ENCODE measurements at places on chromosomes 4 and X.

- no peak for DNase-seq
Observed at GRCh38 chr4:154616287-154616686, 3.8 kb upstream of the FGG start.

GRCh38 chrX:47662144-47662657 lies 3.2 kb upstream of the UXT start:
- peak; percentile 78 for DNase-seq

- peak; percentile 23 for DNase-seq
Observed at GRCh38 chrX:69093960-69094871, 71.0 kb downstream of the PJA1 start.

DNA sequence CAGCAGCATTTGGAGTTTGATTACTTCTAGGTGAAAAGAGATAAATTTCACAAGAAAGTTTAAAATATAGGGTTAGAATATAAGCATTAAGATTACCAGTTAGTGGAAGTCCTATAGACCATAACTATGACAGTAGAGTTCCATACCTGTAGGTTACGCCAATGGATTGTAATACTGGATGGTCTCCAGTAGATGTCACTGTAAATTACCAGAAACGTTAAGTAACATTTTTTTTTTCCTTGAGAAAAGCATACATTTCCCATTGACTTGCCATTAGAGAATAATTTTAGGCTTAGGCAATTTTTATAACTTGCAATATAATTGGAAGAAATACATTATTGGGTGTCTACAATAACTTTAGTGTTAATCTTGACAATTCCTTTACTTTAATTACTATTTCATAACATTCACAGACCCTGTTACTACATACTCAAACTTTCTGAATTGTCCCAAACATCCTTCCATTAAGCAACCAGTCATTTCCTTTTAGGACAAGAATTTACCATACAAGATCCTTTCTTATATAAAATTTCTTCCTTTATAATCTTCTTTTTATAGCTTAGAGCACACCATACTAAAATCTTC lies 304.1 kb upstream of the TECRL start:
- DNase-seq = no peak

DNA sequence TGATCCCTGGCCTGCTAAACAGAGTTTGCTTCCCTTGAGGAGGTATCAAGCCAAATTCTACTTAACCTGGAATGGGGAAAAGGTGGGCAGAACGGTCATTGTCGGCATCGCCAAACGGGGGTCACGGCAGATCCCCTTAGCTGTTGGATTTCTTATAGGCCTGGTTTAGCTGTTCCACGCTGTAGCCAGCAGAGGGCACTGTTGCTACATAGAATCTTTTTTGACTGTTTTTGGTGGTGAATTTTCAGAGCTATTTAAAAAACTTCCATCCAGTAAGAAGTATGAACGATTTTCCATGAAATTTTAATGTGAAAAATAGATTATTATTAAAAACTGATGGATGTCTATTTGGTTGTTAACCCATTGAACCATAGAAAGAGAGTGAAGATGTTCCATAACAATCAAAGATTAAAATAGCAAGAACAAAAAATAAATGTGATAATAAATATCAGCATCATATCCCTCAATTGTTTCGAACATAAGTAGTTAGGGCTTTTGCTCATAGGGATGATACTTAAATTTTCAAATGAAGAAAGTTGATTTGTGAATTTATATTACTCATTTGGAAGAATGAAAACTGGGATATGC lies 56.6 kb downstream of the LINC00632 start:
- peak; percentile 61 for DNase-seq

GRCh38 chrX:8731559-8732395 lies at the start of gene ANOS1:
Gene ANOS1, minus strand, starts transcription at chrX:8732137. Its CDS starts 101 bp downstream, at chrX:8732036.
- DNase-seq = peak; percentile 71

GRCh38 chr4:111334361-111334760 lies 711.5 kb upstream of the PITX2 start:
- DNase-seq = no peak

DNA sequence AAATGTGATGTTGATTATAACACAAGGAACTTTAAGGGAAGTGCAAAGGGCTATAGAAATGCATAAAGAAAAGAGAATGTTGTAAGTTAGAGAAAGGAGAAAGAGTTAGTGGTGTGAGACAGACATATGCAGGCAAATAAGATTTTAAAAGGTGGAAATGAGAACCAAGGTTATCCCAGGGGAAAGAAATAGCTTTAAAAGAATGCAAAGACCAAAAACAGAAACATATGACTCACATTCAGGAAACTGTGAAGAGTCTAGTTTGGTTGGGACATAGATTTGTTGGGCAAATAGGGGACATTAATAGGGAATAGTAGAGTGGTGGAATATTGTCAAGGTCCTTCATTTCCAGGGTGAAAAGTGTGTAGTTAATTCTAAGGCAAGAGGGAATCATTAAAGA lies 52.4 kb downstream of the MAPK10 start:
- no peak for DNase-seq

- DNase-seq = no peak
Observed at GRCh38 chrX:2538031-2538757, 37.4 kb upstream of the DHRSX start.

DNA sequence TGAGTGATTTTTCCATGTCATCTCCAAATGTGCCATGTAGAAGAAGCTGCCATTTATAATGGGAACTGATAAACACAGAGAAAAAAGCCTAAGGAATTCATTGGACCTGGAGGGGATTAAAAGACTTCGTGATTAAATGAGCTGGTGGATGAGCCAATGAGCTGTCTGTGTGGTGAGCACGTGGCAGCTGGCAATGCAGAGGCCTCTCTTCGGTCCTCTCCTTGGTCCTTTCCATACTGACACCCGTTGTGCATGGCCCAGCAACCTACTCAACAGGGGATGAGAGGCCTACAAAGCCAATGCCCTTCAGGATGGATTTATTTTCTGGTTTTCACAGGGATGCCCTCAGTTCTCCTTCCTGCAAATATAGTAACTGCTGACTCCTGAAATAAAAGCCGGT lies 87.7 kb upstream of the STS start:
- no peak for DNase-seq

- DNase-seq = peak; percentile 44
Observed at GRCh38 chr4:1683261-1683735, 815 bp downstream of the FAM53A start.

- peak; percentile 19 for DNase-seq
Observed at GRCh38 chr4:111040904-111041303, 418.0 kb upstream of the PITX2 start.

- no peak for DNase-seq
Observed at GRCh38 chr4:123353656-123354055, 42.9 kb upstream of the SPRY1 start.

DNA sequence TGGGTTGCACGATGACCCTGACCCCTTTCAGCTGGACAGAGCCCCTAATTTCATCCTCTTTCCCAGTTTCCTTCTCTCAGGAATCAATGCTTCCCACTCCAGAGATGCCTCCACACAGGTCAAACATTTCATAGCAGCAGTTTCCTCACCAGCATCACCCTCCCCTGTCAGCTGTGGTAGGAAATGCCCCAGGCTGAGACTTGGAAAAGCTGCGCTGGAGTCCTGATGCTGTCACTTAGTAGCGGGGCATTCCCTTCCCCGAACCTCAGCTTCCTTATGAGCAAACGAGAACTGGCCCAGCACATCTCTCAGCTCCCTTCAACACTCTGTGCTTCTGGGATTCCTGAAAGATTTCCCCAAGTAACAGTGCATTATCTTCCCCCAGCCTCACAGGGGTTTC lies 2.7 kb downstream of the GJB1 start:
- DNase-seq = no peak

DNA sequence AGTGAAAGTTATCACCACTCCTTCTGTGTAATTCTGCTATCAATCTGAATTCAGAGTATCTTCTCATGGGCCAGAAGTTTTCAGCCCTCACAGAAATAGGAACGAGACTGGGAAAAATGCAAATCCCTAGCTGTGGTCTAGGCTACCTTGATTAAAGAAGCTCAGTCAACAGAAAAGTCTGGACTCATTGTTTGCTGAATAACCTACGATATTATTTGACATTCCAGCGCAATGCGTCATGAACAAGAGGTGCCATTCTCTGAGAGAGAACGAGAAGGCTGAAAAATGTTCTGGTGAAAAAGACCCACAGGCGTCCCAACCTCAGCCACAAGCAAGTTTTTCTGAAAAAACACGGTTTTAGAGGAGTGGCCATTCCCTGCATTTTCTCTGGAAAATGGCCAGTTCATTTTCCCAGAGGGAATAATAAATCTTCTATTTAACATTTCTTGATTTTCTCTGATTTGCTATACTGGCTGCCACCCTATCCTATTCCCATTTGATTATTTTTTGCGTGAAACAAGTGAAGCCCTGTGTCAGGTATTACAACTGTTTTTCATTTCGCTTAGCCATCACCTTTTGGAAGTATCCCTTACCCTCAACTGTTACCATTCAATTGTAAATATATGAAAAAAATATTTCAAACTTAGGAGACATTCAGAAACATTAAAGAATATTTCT lies 1117.6 kb upstream of the PRKX start:
- DNase-seq = no peak

- no peak for DNase-seq
Observed at GRCh38 chr4:26962720-26963119, 102.1 kb downstream of the STIM2 start.
